CMK (cell line): ENCODE measurements at places on chromosomes 5 and 9.
A peak's percentile ranks its signal among the peaks of the same experiment; 100 is the strongest.

DNA sequence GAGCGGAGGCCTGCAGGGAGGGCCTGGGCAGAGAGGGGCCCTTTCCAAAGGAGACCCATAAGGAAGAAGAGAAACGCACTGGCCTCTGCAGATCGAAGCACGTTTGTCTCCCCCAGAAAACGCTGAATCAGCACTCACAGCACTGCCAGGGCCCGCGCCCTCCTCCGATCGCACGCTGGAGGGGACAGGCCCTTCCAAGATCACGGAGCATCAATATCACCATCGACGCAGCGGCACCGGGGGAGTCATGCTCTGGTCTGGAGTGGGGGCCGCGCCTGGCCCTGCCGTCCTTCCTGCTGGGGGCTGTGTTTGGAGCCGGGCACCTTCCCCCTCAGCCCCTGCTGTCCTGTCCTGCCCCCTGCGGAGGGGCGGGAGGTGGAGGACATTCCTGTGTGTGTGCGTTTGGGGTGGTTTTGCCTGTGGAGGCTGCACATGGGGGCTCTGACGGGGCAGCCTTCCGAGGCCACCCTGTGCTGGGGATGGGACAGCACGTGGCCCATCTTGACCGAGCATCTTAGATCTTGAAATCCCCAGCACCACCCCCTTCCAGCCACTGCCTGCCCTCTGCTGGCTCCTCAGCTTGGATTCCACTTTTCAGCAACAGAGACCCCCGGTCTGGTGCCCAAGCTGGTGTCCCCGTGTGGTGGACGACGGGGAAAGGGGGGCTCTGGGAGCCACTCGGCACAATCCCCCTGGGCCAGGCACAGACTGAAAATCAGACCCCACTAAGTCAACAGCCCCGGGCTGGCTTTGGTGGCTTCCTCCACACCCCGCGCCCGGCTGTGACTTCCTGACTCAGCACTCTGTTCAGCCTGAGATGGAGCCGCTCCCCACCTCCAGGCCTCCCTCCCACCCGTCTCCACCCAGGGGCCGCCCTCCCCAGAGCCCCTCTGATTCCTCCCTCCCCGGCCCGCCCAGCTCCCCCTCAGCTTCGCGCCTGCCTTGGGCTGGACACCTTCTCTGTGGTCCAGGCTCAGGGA is 8.3 kb downstream of the TMEM250 start:
- DNase-seq, result no peak

DNA sequence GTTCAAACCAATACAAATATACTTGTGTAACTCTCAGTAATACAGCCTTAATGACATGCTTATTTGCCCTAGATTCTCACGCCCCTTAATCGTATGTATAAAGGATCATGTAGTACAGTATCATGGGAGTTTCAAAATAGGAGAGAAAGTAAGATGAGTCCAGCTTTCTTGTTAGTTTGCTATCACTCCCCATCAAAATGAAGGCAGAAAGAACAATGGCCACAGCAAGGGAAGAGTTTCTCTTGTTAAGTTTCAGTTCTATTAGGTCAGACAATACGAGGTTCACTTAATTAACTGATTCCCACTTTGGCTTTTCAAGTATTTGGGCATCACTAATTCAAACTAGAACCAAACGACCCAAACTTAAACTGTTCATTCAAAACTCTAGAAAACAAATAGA is 55.4 kb downstream of the CDC14B start:
- DNase-seq, result no peak

- DNase-seq, result no peak
Measured at GRCh38 chr9:98903961-98904411, 39.7 kb upstream of the COL15A1 start.

GRCh38 chr5:134515801-134516200 is 9.7 kb upstream of the JADE2 start:
- DNase-seq, result no peak

- DNase-seq, result peak; percentile 63
Measured at GRCh38 chr9:103997856-103998370, 96.2 kb upstream of the SMC2 start.

DNA sequence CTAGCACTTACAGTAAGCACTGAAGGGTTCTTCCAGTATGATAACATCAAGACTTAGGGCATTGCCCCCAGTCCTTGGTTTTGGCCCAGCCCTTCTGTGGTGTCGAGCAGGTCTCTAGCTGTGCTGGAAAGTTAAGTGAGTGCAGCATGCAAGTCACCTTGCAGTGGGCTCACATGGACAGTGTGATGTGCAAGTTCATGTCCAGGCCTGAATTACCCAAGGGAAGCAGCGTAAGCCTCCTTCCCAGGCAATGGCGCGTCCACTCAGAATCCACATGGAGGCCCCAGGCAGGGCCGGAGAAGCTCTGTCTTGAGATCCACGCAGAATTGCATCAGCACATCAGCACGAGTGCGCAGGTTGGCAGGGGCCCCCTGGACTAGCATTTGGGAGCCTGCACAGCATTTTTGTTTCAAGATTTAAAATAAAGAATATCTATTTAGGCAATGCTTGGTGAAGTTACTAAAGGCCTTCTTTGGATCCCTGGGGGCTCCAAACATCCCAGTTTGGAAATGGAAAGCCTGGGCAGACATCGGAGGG is 108.4 kb upstream of the ALDH1B1 start:
- DNase-seq, result no peak

DNA sequence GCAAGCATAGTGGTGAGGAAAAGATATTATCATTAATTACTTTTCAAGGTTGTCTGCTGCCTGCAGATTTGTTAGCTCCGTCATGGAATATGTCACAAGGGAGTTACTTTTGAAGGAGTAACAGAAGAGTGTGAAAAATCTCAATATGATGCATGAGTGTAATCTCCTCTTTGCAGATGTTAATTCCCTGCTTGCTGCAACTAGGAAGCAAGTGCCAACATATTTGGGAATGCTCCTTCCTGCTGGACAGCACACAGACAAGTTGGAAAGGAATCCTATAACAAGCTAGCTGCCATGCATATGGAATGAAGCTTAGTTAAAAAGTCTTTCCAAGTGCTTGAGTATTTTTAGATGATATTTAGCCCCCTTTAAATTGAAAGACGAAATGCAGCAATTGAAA is 2023.6 kb upstream of the CDH6 start:
- no peak for DNase-seq

GRCh38 chr5:36378551-36378950 is 76.8 kb upstream of the RANBP3L start:
- no peak for DNase-seq

- no peak for DNase-seq
Measured at GRCh38 chr5:135238622-135239452, 160.2 kb downstream of the MACROH2A1 start.

- no peak for DNase-seq
Measured at GRCh38 chr5:24492229-24492628, 152.5 kb downstream of the CDH10 start.

DNA sequence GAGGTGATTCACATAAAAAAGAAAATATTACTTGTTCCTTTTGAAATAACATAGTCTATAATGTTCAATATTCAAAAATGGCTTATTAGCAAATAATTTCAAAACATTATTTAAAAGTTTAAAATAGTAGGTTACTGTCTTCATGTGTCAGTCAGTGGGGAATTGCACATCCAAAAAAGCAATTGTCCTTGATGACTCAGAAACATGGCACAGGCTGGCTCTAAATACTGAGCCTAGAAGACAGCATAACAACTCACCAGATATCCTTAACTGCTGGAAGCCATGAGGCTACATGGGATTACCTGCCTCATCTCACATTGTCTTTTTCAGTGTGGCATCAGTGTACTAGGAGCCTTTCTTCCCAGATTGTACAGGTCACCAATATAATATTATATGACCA is 439.5 kb upstream of the RGMB start:
- DNase-seq, result no peak

GRCh38 chr9:129881547-129882324 is 46.5 kb downstream of the USP20 start:
- DNase-seq, result no peak

- DNase-seq, result no peak
Measured at GRCh38 chr5:108353087-108353486, 28.8 kb downstream of the FBXL17 start.

GRCh38 chr5:68250661-68251298 is 35.2 kb downstream of the PIK3R1 start:
- DNase-seq, result no peak

GRCh38 chr9:37284636-37285035 is 137.9 kb upstream of the GRHPR start:
- DNase-seq, result no peak

GRCh38 chr5:55734658-55735057 is 3.2 kb upstream of the DDX4 start:
- DNase-seq, result no peak

- DNase-seq, result no peak
Measured at GRCh38 chr9:77667151-77667550, 19.0 kb upstream of the GNA14 start.

- DNase-seq, result no peak
Measured at GRCh38 chr9:35937227-35937626, 20.7 kb downstream of the OR2S2 start.

DNA sequence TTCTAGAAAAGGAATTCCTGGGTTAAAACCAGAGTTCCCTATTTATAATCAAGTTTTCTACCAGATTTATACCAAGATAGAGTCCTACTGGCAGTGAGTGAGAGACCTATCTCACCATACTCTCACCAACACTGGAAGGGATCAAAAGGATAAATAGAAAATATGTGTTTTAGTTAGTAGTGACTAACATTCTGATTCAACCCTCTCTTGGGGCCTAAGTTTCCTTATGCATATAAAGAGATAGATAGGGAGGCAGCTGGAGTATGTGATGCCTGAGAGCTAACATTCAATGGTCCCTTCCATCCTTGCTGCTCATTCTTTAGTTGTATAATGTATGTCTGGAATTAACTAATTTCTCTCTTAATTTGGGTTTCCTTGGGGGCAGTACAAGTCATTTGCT is 32.0 kb downstream of the CKMT2 start:
- no peak for DNase-seq

DNA sequence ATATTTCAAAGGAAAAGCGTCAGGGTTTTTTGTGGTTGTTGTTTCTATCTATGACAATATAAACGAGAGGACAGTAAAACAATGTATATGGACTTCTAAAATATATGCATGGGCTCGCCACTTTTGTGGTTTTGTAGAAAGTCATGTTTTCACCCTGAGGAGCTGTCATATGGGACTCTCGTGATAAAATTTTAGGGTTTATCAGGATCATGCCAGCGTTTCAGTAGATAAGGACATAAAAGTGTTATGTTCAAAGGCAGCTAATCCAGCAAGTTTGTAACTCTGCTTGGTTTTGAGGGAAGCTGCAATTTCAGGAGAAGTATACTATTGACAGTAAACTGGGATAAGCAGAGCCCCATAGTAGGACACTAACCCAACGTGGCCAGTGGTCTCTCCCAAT is 120.3 kb downstream of the CDC42SE2 start:
- DNase-seq, result no peak

DNA sequence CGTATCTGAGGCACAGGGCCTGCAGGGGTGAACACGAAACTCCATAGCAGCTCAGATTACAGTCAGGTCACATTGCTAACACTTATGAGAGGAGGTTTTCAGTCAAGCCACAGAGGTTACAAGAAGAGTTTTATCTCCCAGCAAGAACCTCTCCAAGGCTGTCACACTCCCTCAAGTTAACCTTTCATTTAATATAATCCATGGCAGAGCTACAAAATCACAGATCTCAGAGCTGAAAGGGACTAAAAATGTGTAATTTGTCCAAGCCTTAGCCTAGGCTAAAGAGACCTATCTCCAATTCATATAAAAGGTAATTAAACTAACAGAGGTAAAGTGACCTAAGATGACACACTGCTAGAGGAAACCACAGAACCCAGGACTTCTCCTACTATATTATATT is 57.2 kb downstream of the MLANA start:
- no peak for DNase-seq

DNA sequence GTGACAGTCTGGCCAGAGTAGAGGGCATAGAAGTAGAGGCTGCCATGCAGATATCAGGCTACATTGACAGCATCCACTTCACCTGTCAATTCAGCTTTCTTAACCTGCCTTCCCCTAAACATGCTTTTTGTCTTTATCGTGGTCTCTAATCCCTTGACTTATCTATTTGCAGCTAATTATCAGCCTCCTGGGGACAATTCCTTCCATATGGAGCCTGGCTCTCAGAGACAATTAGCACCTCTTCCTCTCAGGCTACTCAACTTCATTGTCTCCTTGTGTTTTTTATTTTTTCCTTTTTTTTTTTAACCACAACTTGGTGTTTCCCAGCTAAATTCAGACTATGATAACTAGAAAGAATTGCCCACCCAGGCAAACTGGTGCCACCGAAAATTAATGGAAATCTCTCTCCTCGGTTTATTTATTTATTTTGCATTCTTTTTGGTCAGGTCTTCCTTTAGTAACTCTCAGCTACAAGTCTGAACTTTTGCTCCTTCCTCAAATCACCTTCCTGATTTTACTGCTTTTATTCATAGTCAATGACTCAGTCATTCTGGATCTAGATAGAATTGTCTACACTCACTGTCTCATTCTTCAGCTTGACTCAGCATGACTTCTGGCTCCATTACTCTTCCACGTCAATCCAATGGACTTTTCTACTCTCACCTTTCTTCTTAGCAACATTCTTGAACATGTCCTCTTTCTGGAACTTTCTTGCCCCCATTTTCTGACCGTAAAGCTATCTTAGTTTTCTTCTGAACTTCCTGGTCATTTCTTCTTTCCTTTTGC is 63.0 kb upstream of the BASP1 start:
- DNase-seq, result no peak

DNA sequence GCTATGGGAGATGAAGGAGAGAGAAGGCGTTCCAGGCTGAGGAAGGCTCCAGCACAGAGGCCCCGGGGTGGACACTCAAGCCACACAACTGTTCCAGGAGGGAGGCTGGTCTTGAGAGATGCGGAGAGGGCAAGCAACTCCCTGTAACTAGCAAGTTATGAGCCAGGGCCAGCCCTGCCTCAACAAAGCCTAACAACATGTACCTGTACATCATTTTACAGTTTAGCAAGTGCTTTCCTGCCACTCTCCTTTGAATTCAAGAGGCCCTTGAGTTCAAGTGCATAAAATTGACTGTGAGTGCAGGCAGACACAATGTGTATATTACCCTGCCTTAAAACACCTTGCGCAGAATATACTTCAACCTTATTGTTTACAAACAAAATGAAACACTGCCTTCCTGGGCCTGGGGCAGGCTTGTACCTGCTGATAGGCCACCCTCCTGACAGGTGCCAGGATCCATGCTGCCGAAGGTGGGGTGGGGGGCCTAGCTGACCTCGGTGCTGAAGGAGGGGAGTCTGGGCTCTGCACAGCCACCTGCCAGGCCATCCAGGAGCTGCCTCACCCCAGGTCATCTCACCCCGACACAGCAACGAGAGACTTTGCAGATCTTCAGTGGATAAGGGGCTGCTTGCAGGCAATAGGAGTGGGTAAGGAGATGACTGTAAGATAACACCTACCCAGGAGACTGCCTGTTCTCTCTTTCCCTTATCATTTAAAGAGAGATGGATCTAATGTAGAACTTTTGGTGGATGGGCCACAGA is 80.0 kb downstream of the PPARGC1B start:
- no peak for DNase-seq

- DNase-seq, result no peak
Measured at GRCh38 chr9:90640361-90640760, 2.3 kb downstream of the DIRAS2 start.
